ENCODE measurements at places on chromosomes 16 and 17.

DNA sequence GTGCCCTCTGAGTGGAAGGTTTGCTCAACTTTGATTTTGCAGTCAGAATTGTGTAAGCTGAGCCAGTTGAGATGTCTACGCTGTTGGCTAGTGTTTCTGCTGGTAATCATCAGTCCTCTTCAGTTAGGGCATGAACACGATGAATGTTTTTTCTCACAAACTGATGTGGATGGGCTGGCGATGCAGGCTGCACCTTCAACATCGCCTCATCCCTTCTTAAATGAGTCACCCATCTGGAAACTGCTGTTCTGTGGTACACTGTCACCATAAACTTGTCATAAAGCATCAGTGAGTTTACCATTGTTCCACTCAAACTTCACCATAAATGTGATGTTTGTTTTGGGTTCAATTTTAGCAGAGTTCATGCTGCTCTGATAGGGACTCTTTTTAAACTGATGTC, 8.4 kb downstream of the C16orf95 start:
- no peak for DNase-seq

DNA sequence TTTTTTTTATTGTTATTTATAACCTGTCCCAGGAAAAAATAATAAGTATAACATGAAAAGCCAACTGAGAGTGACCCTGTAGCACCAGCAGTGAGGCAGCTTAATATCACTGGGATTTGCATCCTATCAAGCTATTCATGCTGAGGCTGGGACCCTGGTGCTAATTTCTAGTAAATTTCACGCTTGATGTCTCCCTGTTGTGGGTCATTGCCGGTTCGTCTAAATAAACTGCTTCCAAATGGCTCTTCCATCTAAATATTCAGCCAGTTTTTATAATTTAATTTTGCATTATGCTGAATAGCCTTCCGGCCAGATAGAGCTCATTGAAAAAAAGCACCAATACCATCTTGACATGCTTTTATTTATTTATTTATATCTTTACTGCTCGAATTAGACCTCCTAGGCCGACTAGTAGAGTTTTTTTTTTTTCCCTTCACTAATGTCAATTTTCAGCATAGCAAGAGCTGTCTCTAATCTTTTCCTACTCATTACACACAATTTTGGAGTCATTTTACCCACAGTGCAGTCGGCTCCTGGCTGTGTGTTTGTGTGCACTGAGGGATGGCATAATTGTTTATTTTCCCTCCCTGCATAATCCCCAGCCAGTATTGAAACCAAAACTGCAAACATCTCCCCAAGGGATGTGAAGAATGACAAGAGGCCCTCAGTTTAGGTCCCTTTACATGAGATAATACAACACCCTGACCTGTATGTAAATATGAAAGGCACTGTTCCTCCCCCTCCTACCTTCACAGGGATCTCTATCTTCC, 168.8 kb downstream of the AATF start:
- DNase-seq: no peak

DNA sequence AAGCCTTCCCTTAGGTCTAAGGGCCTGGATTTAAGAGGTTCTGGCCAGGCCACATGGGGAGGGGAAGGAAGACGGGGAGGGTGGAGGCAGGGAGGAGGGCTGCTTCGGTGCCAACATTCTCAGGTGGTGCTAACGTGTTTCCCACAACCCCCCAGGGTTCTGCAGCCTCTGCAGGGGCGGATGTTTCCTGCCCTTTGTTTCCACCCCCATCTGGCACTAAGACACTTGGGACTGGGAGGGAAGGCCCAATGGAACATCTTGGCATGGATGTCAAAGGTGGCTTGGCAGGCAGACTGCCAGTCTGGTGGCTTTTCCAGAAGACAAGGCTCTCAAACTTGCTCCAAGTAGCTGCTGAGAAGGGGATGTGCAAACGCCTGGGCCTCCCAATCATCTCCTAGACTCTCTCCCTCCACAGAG, 12.7 kb downstream of the HIC1 start:
- no peak for DNase-seq

DNA sequence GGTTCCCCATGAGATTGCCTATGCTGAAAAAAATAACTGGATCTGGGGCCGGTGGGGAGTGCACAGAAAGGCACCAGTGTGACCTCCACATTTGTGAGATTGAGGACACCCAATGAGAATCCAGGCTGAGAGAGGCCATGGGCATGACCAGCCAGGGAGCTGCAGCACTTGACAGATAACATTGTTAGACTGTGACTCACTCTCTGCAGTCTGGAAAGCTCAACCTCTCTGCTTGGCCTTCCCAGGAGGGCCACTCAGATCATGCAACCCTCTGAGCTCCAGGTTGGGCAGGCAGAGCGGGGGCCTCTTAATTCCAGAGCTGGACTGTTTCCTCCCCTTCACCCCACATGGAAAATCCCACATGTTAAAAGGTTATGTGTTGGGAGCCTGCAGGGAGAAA, 30.1 kb downstream of the FZD2 start:
- no peak for DNase-seq

Measured in activated naive CD8-positive, alpha-beta T cell treated with anti-CD3 and anti-CD28 coated beads, Interleukin-2, amount 50 U/mL, for 24 hours (primary cell).